ENCODE measurements at places on chromosomes 13 and 19.

- H3K27ac ChIP-seq, result no peak overlapping the region
- H3K4me1 ChIP-seq, result peaks cover 20% of the 10 kb centered on the region
- H3K36me3 ChIP-seq, result no peaks in the 10 kb centered on the region
- H3K27me3 ChIP-seq, result peaks cover 4% of the 10 kb centered on the region
Measured at GRCh38 chr19:33063356-33063752, 1.3 kb downstream of the RHPN2 start.

DNA sequence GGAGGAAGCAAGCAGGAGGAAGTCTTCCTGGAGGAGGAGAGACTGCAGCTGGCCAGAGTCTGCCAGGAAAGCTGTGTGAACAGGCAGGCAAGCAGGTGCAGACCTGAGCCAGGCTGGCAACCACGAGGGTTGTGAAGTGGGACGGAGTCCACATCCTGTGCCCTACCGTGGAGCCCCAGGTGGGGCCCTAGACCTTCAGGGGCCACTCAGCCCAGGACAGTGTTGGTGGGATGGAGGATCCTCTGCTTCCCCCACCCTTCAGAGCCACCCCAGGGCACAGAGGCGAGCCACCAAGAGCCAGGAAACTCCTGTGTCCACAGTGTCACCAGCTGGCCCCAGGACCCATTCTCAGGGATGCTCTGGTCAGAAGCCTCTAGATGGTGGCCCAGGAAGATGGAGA lies 8.4 kb upstream of the VSTM2B start:
- no peak overlapping the region for H3K4me3 ChIP-seq
- no peaks in the 10 kb centered on the region for H3K4me1 ChIP-seq
- DNase-seq, result no peak
- H3K36me3 ChIP-seq, result no peaks in the 10 kb centered on the region

GRCh38 chr13:33787051-33787591 lies 30.8 kb upstream of the RFC3 start:
- no peaks in the 10 kb centered on the region for H3K36me3 ChIP-seq
- peak overlapping the region; percentile 76 for H3K4me3 ChIP-seq
- peaks cover 6% of the 10 kb centered on the region for H3K4me1 ChIP-seq
- no peak overlapping the region for H3K27ac ChIP-seq
- H3K27me3 ChIP-seq, result no peaks in the 10 kb centered on the region

- no peak overlapping the region for H3K4me3 ChIP-seq
- H3K36me3 ChIP-seq, result peaks cover 23% of the 10 kb centered on the region
- H3K4me1 ChIP-seq, result peaks cover 54% of the 10 kb centered on the region
- no peaks in the 10 kb centered on the region for H3K27me3 ChIP-seq
- H3K27ac ChIP-seq, result peak overlapping the region; percentile 64
Measured at GRCh38 chr13:111204438-111205177, 89.5 kb downstream of the ARHGEF7 start.

- H3K4me1 ChIP-seq, result peaks cover 43% of the 10 kb centered on the region
- no peak overlapping the region for H3K4me3 ChIP-seq
- peak; percentile 95 for DNase-seq
- H3K27ac ChIP-seq, result peak overlapping the region; percentile 76
Measured at GRCh38 chr13:42377640-42378382, 105.9 kb downstream of the AKAP11 start.

- no peaks in the 10 kb centered on the region for H3K27me3 ChIP-seq
- H3K4me3 ChIP-seq, result peak overlapping the region; percentile 44
- DNase-seq, result peak; percentile 84
- H3K27ac ChIP-seq, result no peak overlapping the region
Measured at GRCh38 chr19:19224852-19225494, 13.2 kb downstream of the NCAN start.

GRCh38 chr13:46166224-46166584 lies 15.8 kb downstream of the LCP1 start:
- no peak overlapping the region for H3K4me3 ChIP-seq
- no peaks in the 10 kb centered on the region for H3K27me3 ChIP-seq
- H3K4me1 ChIP-seq, result peaks cover 83% of the 10 kb centered on the region
- H3K27ac ChIP-seq, result no peak overlapping the region

DNA sequence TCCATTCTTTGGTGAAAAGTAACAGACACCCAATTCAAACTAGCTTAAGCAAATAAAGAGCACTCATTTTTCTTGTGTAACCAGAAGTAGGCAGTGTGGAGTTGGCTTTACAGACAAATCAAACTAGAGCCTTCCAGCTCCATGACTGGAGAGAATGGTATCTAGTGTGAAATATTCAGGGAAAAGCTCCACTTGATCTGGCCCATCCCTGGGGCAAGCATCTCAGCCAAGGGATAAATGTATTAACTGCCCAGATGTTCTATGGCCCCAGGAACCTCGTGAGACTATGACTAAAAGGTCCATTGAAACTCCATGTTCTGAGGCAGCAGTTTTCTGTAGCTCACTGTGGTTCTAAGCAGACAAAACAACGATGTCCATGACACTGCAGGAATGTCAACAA lies 49.9 kb downstream of the TBC1D4 start:
- H3K4me3 ChIP-seq, result no peak overlapping the region
- no peaks in the 10 kb centered on the region for H3K27me3 ChIP-seq
- H3K27ac ChIP-seq, result no peak overlapping the region
- no peak for DNase-seq
- H3K4me1 ChIP-seq, result no peaks in the 10 kb centered on the region

GRCh38 chr19:36488846-36489117 lies 579 bp downstream of the ZNF566 start:
- no peaks in the 10 kb centered on the region for H3K27me3 ChIP-seq
- DNase-seq, result no peak
- no peaks in the 10 kb centered on the region for H3K36me3 ChIP-seq
- peak overlapping the region; percentile 86 for H3K27ac ChIP-seq
- H3K4me3 ChIP-seq, result peak overlapping the region; percentile 95

DNA sequence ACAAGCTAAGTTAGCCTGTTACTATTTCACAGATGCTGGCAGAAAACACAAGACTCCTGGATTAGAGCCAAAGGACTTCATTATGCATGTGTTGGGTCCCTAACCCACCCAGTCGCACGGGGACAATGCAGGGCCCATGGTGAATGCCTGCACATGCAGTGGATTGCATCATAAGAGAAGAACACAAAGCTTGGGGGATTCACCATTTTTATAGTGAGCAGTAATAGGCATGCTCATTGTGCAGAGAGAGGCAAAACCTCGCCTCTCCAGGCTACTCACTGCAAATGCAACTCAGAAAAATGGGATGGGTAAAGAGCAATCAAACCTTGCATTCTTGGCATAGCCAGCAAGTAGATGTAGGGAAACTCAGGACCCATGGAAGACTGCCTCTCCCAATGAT lies 115.8 kb downstream of the DIAPH3 start:
- no peaks in the 10 kb centered on the region for H3K4me1 ChIP-seq
- H3K27me3 ChIP-seq, result no peaks in the 10 kb centered on the region
- no peak overlapping the region for H3K4me3 ChIP-seq
- DNase-seq, result no peak
- H3K27ac ChIP-seq, result no peak overlapping the region

GRCh38 chr13:78714717-78715116 lies 55.8 kb upstream of the OBI1 start:
- no peak overlapping the region for H3K4me3 ChIP-seq
- H3K4me1 ChIP-seq, result no peaks in the 10 kb centered on the region
- H3K36me3 ChIP-seq, result no peaks in the 10 kb centered on the region
- no peaks in the 10 kb centered on the region for H3K27me3 ChIP-seq
- no peak overlapping the region for H3K27ac ChIP-seq
- no peak for DNase-seq
